NCI-H2107 (cell line): ENCODE measurements at places on chromosomes 3 and 15.

DNA sequence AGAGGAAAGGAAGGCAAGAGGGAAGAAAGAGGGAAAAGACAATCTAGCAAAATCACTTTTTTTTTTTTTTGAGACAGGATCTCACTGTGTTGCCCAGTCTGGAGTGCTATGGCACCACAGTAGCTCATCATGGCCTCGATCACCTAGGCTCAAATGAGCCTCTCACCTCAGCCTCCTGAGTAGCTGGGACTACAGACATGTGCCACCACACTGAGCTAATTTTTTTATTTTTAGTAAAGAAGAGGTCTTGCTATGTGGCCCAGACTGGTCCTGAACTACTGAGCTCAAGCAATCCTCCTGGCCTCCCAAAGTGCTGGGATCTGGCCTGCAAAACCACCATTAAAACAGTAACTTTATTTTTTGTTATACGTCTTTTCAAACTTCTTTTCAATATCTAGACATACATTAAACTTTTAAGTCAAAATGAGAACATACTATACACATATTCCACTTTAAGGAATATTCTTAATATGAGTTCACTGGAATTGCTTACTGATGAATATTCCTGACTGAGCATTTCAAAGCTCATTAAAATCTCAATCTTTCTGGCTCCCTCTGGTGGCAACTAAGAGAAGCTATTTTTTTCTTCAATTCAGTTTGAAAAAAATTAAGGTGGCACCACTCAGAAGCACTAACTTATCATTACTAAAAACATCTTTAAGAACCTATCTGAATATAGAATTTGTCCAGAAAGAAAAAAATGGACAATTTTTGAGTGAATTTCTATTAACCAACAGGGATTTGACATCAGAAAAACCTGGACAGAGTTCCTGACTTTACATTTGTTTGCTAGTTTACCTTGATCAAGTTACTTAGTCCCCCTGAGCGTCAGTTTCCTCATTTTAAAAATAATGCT, 40.9 kb downstream of the UACA start:
- DNase-seq = no peak

DNA sequence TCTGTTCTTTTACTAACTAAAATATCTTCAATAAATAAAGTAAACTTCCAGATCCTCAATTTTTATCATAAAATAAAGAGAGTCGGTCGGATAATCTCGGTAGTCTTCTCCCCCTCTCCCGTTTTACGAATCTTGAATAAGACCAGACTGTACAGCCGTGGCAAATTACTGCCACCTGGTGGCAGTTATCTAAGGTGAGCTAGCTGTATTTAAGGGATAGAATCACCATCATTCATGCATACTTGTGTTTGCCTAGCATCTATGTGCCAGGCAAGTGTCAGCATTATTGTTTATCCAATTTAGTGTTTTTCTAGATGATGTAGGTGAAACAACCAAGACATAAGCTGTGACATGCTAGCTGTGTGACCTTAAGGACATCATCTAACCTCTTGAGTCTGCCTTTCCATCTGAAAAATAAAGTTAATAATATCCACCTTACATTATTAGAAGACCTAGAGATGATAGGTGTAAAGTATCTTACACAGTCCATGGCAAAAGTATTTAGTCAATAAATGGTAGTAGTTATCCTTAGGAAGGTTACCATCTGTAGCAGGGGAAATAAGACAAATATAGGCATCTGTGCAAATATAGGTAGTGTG, 21.3 kb downstream of the DUT start:
- no peak for DNase-seq

DNA sequence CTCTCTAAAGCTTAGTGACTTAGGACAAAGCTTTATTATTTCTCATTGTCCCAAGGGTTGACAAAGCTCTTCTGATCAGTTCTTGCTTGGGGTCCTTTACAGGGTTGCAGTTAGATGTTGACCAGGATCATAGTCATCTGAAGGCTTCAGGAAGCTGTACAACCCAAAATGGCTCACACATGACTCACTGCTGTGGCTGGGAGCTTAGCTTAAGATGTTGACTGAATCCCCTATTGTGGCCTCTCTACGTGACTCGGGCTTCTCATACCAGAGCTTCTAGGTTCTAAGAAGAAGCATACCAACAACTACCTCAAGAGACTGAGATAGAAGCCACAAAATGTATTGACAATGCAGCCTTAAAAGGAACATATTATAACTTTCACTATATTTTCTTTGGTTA, 569.6 kb upstream of the ROBO2 start:
- no peak for DNase-seq

DNA sequence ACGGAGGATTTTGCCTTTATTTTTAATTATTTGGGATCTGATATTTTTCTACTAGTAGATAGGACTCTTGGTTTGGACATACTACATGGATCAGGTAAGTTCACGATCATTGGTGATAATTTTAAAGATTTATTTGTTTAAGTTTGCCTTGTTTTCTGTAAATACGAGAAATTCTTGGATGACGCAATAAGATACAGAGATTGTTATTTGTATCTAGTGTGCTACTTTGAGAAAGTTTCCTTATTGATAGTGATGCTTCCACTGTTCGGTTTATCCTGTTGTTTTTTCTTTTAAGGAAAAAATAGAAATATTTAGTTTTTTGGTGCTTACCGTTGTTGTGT, 577 bp downstream of the CHD2 start:
- DNase-seq = no peak

DNA sequence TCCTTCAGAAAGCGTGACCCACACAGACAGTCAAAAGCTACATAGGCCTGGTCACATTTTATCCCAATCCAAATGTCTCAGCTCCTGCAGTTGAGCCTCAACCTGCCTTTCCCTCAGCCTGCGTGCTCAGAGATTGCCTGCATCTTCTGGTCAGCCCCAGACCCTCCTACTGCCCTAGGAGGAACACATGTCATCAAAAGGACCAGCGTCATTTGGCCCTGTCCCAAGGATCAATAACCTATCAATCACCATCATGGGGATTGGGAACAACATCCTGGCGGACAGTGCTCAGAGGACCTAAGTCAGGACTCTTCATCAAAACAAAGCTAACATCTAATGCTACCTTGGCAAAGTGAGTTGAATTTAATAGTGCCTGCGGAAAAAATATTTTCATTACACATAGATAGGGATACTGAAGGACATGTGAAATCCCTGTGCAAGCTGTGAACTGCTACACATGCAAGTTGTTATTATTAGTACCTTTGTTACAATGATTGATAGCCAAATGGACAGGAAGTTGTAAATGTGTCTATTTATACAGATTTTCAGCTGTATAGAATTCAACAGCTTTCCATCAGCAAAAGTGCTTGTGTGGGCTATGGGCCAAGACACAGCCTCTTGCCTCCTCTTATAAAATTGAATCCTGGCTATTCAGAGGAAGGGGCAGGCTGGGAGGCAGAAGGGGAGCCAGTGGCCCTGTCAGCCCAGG, 47.7 kb downstream of the UMPS start:
- DNase-seq = no peak

DNA sequence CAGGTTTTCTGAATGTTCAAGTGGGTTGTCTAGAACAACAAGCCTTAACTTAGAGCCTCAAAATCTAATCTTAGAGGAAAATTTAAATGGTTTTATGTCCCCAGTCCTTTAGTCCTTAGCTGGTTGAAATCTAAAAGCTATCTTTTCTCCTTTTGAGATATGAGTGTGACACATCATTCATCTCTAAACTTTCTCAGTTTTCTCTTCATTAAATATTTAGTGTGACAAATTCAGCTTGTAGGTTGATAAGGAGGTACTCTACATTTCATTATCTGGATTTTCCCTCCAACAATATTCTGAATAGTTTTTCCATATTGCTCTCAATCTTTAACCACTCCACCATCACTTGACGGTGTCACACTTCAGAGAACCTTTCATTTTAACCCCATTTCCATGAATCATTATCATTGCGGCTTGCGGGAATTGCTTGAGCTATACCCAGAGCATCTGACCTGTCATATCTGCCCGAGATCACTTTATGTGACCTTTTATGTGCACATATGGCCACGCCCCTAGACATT, 16.1 kb upstream of the ATP8B4 start:
- DNase-seq = no peak

GRCh38 chr3:95715128-95715527, 1099.3 kb upstream of the EPHA6 start:
- DNase-seq = no peak

DNA sequence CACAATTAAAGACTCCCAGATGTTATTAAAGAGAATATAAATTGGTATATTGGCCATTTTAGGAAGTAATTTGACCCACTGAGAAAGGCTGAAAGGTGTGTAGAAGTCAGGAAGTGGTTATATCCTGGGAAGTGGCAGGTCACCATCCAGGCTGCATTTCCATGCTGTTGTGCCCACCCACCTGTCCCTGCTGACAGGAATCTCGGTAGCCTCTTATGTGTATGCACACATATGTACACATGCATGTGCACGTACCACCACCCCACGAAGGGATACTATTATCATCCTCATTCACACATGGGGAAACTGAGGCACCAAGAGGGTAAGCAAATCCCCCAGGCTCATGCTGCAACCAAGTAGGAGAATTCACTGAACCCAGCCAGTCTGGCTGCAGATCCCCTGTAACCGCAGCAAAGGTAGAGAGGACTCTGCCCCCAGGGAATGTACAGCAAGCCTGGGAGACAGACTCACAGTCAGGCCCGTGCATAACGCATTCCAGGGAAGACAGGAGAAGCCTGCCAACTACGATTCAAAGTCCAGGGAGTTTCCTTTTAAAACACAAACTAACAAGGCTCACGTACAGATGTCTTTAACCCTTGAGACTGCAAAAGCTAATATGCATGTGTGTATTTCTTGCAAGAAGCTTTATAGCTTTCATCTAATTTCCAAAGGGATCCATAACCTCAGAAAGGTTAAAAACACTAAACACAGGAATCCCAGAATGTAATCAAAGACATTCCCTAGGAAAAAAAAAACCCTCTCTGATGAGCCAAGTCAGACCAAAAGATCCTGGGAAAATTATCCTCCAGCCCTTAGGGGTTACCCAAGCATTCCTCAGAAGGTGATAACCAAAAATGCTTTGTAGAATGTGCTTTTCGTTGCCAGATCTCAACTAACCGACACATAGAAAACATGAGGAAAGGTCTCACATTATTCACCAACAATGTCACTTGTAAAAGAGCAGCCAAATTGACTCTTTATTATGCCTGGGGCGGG, 129.6 kb downstream of the ADAMTS17 start:
- DNase-seq = no peak

DNA sequence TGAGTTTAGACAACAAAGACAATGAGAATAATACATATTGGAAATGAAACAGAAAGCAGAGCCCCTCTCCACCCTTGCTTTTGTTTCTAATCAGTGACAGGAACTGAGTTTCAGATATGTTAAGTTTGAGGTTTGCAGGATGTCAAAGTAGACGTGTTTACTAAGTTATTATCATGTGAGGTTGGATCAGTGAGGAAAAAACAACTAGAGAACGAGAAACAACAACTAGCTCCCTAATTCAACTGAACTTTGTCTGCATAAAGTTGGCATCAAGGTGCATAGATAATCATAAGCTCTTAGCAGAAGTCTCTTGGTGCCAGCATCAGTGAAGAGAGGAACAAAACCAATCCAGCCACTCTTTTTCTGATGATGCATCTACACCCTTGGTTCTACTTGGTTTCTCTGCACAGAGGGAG, 491.1 kb upstream of the NR2F2 start:
- DNase-seq = no peak
